ENCODE measurements at places on chromosomes 3 and 15. TPM values are rescaled to one million over a fixed set of nuclear protein-coding genes. Genes with fewer than 3 reads are reported as not detected.

Gene CFAP44
- 10.1 TPM for total RNA-seq

Gene OR5K2
- 1.4 TPM for total RNA-seq

Gene LOXL1
- 212 TPM for total RNA-seq

Gene SCG5
- total RNA-seq = 1.4 TPM

Gene SCAMP5
- total RNA-seq = 1.2 TPM

DNA sequence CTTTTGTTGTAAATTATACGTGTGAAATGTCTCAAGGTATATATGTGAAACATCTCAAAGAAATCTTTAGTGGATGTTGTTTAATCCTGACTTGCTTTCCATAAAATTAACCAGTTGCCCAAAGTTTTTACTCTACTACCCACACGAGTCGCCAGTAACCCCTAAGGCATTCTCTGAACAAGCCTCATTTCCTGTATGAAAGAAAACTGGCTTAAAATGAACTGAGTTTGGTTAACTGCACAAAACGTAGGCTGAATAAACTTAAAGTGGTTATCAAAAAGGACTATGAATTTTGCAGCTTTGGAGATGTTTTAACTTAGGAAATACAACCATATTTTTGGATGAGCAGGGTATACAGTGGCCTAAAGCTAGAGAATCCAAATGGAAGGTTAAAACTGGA is 2.7 kb upstream of the APPL1 start:
- no peak for DNase-seq

- no peak for DNase-seq
These were observed 241.2 kb downstream of the PYDC2 start for GRCh38 chr3:191702121-191702520.

GRCh38 chr3:32175607-32176197 is 62.8 kb upstream of the CMTM8 start:
- no peak for DNase-seq

GRCh38 chr3:153958635-153959595 is 162.3 kb upstream of the ARHGEF26 start:
- DNase-seq = peak; percentile 90

DNA sequence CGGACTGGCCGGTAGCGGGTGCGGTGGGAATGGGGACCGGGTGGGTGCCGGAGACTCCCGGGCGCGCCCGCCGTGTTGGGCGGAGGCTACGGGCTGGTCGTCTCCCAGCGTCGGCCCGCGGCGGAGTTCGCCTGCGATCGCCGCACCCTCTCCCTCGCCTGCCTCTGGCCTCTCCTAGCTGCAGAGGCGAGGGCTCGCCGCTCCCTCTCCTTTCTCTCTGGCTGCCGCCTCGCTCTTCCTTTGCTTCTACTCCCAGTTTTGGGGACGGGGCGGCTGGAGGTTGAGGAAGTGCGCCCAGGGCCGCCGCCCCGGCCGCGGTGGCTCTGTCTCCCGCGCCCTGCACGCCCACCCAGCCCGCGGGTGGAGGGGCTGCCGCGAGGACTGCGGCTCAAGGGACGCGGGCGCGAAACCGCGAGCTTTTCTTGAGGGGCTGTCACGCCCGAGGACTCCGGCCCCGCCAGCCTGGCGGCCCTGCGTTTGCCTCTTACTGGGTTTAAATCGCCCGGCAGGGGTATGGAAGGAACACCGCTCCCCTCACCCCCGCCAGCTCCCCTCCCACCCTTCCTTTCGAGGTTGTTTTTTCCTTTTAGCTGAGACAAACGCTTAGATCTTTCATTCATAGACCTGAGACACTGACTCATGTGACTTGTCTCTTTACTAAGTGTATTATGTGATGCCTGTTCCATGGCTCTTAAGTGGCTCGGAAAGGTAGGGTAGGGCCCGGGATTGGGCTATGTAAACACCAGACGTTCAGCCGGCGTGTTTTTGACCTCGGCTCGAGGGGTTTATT is 654 bp downstream of the PIK3CA start:
- peak; percentile 66 for DNase-seq

Data from umbilical cord (tissue), 2 donors.